Stimulated activated CD4-positive, alpha-beta T cell treated with anti-CD3 and anti-CD28 coated beads, Interleukin-1b, Interleukin-23, amount 100 ng/mL, for 4 hours (primary cell): ENCODE measurements at places on chromosomes 3 and 15.

DNA sequence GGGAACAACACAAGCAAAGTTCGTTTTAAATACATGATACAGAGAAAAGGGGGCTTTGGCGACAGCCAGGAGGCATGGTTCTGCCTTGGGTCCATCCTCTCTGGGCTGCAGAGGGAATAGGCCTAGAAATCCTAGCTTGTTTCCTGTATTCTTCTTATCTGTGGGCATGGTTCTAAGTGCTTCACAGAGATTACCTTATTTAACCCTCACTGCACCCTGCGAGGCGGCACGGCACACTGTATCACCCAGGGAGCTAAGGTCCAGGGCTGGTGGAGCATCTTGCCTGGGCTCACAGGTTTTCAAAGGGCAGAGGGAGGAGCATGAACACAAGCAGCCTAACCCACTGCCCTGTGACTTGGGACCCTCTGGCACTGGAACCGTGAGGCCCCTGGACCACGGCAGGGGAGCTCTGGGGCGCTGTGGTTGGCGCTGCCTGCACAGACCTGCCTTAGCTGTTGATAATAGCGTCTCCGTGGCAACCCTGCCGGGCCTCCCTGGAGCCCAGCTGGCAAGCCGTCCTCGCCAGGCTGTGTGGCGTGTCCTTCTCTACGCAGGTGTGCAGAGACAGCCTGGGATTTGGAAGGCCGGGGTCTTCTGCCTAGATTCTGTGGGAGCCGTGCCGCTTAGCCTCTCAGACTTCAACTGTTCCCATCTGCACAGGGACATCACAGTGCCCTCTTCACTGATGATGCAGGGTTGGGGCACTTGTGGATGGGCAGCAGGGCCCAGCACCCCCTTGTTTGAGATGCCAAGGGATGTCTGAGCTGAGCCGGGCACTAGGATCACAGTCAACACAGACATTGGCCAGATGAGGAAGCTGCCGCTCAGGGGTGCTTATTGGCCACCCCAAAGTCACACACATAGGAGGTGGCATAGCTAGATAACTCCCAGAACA, 154.6 kb upstream of the TLE3 start:
- no peak for DNase-seq

DNA sequence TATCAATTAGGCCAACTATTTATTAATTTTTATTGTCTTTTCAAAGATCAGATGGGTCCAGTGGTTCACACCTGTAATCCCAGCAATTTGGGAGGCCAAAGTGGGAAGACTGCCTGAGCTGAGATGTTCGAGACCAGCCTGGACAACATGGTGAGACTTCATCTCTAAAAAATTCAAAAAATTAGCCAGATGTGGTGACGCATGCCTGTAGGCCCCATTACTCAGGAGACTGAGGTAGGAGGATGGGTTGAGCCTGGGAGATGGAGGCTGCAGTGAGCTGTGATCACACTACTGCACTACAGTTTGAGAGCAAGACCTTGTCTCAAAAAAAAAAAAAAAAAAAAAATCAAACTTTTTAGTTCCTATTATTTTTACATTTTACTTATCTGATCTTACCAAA, 8.2 kb downstream of the AP3S2 start:
- DNase-seq = no peak

DNA sequence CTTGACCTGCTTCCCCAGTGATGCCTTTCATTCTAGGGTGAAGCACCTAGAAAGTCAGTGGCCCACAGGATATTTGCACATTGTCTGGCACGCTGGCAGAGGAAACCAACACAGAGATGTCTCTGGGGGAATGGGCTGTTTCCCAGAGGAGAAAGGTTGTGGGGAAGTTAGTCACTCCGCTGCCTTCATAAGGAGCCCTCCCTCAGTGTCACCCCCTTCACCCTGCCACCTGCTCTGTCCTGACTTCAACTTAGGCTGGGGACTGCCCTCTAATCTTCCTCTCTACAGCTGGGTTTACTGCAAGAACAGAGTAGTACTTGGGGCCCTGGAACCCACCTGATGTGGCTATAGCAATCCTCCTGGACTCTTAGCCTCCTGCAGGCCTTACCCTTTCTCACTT, 5.7 kb downstream of the KLHDC8B start:
- no peak for DNase-seq

- DNase-seq = no peak
Observed at GRCh38 chr3:35950021-35950420, 310.7 kb downstream of the ARPP21 start.

DNA sequence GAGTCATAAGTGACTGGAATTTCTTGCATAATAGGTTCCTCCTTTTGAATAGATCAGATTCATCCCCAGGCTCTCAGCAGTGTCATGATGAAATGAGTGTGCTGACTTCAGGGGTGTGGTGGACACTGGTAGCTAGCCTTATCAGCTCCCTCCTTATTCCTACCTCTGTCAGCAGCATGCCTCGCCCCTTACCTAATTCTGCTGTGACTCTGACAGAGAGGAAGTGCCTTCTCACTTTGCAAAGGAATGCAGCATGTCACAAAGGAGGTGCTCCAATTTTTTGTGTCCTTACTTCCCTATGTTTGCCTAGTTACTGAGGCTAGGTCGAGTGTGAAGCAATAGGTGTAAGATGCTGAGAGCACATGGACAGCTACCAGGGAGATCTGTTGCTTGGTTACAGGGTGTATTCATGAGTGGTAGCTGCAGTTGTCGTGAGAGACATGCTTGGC, 90.6 kb downstream of the TNFAIP8L3 start:
- DNase-seq = no peak

DNA sequence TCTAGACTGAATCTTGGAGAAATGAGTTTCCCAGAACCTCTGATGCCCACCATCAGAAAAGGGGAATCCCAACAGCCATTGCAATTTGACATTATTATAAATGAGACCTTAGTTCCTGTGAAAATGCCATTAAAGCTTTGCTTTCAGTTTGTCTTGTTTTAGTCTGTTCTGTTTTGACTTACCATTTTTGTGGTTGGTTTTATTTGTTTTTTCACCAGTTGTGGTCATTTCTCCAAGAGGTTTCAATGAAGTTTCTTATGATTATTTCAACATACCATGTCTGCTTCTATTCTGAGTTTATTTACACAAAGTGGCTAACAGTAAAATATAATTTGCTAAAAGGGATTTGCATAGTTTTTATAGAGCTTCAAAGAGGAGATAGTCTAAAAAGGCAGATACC, 175.0 kb upstream of the MCTP2 start:
- no peak for DNase-seq

DNA sequence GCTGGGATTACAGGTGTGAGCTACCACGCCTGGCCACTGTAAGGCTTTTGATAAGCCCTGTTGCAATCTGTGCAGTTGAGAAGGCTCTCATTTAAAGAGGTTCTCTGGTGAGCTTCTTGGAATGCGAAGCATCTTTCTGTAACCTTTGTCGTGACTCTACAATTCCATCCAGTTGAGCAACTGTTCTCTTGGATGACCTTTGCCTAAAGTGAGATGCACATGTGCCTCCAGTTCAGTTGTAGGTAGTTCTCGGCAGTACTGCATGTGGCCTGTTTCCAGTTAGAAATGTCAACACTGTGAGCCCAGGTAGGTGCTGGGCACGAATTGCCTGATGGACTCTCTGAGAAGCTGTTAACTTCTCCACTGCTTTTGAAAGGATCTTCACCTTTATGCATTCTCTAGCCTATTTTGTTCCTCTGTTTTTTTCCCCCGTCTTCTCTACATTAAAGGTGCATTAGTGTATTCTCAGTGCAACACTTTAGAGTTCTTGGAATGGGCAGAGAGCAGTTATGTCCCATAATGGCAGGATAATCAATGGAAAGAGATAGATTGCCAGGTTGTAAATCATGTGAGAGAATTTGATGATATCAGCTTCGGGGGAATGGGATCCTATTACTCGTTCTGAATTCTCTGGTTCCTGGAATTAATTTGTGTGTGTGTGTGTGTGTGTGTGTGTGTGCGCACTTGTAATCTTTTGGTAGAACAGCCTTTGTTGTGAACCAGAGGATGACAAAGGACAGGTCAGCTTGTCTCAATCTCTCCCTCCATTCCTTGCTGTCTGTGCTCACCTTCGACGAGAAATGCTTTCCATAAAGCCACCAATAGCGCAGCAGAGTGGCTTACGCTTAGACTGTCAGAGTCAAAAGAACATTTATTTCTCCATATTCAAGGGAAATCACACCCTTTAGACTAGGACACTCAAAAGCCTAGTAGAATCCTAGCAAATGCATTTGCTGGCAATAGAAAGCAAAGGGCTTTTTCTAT, 51.1 kb downstream of the PTPRG start:
- no peak for DNase-seq

- DNase-seq = peak; percentile 6
Observed at GRCh38 chr3:118817748-118818165, 216.9 kb downstream of the IGSF11 start.

GRCh38 chr3:112134335-112135124, 1.5 kb upstream of the GCSAM start:
- DNase-seq = no peak
